ENCODE measurements at places on chromosomes 12 and 14.
A peak's percentile ranks its signal among the peaks of the same experiment; 100 is the strongest.

DNA sequence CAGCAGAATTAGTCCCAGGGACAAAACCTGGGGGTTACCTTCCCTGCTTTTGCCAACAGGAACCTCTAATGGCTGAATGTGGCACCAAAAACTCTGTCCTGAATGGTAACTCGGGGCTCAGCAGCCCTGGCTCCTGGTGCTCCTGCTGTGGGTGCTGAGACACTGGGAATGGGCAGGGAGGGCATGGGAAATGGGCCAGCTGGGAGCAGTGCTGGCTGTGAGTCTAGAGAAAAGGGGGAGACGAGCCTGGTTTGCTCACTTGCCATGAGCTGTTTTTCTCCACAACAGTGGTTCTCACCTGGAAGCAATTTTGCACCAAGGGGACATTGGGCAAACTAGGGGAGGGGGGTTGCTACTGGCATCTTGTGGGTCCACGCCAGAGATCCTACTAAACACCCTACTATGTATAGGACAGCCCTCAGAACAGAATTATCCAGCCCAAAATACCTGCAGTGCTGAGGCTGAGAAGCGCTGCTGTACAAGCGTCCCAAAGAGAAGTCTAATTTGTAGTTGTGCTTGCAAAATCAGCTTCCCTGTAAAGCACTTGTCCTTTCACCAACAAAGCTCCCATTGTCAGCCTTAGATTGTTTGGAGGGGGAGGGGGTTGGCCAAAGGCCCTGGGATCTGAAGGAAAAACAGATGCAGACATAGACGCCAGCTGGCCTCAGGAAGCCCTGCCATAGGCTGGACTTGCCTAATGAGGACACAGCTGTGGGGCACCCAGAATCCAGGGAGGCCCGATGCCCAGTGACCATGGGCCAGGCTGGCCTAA, 3.6 kb downstream of the LRRC74A start:
- DNase-seq, result no peak

GRCh38 chr12:124597041-124597440, 29.6 kb upstream of the NCOR2 start:
- DNase-seq, result no peak

GRCh38 chr14:100654814-100655740, 67.9 kb upstream of the BEGAIN start:
- peak; percentile 12 for DNase-seq

- no peak for DNase-seq
These were observed 82.7 kb downstream of the SDR9C7 start for GRCh38 chr12:56851462-56851861.

GRCh38 chr14:56659964-56660551, 80.5 kb downstream of the TMEM260 start:
- DNase-seq, result no peak

DNA sequence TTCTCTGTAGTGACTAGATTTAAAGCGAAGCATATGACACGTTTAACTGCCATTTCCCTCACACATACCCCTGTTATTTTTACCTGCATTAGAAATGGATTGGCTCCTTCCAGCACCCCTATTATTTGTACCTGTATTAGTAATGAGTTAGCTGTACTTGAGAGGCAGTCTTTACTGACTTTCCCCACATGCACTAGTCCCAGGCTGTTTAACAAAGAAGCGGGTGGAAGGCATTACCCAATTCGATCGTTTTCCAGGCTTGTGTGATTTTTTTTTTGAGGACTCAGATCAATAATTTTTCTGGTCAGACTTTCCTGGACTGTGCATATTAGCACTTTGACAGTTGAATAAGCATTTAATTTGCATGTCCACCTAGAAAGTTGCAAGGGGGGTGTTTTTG, 46.4 kb downstream of the RAD52 start:
- DNase-seq, result no peak

DNA sequence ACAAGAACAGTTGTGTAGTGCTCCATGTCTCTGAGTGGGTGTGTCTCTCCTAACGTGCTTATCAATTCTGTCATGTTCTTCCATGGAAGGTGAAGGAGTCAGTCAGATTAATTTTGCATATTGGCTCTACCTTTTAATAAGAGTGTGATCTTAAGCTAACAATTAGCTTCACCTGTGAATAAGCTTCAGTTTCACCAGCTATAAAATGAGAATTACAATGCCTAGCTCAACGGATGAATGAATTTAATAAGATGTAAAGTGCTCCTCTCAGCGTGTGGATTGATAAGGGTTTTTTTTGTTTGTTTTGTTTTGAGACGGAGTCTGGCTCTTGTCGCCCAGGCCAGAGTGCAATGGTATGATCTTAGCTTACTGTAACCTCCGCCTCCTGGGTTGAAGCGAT, 32.7 kb downstream of the CCDC175 start:
- DNase-seq, result no peak

- no peak for DNase-seq
These were observed 35.0 kb downstream of the EPS8 start for GRCh38 chr12:15754233-15754632.
